ENCODE measurements at places on chromosomes 5 and 9.

- peak; percentile 42 for DNase-seq
Measured at GRCh38 chr9:136170006-136170901, 34.7 kb downstream of the LHX3 start.

DNA sequence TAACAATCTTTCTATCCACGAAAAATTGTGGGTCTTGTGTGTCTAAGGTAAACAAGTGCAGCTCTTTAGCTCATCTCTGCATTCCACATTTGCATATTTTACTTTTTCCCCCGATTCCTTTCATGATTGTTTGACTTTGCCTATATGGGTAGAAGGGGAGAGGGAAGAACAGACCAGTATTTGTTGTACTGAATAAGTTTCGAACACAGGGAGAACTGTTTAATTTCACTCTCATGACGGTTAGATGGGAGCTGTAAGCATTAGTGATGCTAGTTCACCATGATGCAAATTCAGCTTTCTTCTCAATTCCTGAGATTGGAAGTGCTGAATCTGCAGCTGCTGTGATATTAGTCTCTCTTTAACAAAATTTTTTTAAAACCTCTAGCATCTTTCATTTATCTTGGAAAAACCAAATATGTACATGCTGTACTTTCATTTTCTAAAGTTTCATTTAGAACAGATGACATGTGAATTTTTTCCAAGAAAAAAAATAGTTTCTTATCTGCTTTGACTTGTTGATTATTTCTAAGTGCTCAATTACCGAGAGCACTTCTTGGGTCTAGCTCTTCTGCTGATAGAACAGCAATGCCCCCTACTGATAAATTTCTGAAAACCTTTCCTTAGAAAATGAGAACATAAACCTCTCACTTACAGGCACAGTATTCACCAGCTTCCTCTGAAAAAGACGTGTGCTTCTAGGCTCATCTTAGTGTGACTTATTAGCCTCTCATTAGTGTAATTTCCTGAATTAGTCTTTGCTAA lies 149.5 kb downstream of the BAAT start:
- peak; percentile 32 for DNase-seq

GRCh38 chr5:39580702-39581453 lies 156.1 kb upstream of the DAB2 start:
- peak; percentile 33 for DNase-seq

GRCh38 chr9:27726244-27727081 lies 153.2 kb upstream of the C9orf72 start:
- peak; percentile 35 for DNase-seq

DNA sequence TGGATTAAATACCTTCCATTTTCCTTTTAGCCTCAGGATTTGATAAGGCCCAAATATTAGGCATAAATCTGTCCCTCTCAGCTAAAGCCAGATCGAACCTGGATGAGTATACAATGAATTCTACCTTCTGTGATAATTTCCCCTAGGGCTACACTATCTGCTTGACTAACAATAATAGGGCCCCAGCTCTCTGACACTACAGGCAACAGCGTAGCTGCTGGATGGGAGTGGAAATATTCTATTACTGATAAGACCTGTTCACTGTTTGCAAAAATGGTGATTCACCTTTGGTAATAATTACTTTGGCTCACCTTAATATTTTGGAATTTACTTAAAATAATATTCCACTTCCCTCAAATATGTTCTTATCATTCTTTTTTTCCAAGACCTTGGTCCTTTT lies 644.2 kb upstream of the SEMA6A start:
- DNase-seq, result no peak

DNA sequence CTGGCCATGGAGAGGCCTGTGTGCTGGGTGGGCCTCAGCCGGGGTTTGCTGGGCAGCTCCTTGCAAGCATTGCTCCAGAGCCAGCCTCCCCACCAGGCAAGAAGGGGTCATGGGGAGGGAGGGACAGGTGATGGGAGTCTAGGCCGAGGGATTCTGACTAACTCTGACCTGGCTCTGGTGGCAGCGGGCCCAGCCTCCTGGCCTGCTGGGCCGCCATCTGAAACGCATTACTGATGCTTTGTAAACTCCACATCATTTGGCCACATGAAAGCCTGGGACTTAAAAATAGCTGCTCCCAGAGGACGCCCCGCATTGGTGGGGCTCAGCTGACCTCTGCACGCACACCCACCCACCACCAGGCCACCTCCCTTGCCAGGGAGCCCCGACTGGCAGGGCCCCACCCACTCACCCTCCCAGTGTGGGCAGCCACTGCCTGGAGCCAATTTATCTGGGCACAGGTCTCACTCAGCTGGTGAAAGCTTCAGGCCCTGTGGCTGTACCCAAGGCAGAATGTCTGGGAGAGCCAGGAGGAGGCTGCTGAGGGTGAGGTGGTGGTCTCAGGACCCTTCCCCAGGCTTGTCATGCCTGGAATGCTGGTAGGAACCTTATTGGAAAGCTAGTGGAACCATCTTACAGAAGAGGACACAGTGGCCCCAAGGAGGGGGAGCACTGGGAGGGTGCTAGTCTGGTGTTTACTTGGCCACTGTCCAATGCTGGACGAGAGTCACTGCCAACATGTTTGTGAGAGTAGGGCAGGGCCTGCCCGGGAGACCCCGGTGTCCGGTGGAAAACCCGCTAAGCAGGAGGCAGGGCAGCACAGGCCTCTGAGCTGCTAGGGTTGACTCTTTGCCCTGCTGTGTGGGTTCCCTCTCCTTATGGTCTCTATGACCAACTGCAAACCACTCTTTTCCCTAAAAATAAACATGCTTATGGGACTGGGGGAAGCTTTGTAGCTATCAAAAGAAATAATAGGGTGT lies 10.8 kb downstream of the TCF7 start:
- DNase-seq, result peak; percentile 93

GRCh38 chr9:91174772-91175171 lies 186.9 kb downstream of the AUH start:
- DNase-seq, result no peak

DNA sequence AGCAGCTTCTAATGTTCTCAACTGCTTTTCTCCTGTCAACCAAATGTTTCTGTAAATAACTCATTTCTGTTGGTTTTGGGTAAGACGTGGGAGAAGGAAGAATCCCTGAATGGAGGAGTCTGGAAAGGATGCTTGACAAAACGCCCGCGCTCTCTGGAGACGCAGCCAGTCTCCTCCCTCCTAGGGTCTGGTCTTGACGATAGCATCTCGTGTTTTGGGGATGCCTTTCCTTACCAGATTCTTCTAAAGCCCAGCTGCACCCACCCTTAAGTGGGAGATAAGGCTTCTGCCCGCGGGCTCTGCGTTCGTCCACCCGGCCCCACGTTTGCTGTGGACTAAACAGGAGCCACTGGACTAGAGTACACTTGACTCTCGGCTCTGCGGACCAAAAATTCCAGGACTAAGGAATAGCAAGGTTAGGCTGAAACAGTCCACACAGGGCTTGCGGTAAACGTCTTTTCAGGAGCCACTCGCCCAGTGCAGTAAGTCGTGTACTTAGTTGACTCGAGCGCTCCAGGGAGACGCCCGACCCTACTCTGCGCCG lies 491 bp upstream of the CTSL start:
- DNase-seq, result peak; percentile 41

- peak; percentile 70 for DNase-seq
Measured at GRCh38 chr9:35114840-35115628, 628 bp downstream of the ATOSB start.

- DNase-seq, result peak; percentile 3
Measured at GRCh38 chr5:129906177-129906887, 2.1 kb downstream of the CHSY3 start.

- DNase-seq, result peak; percentile 83
Measured at GRCh38 chr9:114953959-114954358, 23.6 kb upstream of the TNFSF8 start.

DNA sequence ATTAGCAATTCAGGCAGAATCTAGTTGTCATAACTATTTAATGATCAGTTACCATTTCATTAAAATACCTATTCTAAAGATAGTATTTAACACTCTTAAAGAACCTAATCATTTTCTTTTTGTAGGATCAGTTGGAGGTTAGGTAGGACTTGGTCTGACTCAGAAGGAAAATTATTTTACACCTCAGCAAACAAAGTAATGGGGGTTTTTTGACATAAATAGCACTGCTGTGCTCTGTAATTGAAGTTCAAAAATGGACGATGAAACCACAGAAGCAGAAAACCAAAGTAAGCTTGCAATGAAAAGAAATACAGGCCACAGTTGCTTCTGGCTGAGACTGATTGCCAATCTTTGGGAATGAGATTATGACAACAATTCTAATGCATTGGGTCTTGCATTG lies 187.0 kb upstream of the TRPM3 start:
- DNase-seq, result no peak

DNA sequence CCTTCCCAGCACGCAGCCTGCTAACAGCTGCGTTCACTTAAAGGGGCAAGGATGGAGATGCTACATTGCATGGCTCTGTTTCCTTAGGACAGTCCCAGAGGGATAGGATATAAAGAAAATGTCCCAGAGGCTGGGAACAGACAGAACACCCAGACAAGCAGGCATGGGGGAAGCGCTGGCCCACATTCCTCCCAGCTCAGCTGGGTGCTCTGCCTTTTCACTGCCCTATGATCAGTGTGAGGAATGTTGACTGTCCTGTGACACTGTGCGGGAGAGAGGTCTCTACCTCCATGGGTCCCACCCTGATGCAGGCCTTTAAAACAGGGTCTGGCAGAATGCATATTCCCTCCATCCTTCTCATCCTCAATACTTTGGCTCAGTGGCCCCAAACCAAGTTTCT lies 459.4 kb upstream of the DMAC1 start:
- no peak for DNase-seq

DNA sequence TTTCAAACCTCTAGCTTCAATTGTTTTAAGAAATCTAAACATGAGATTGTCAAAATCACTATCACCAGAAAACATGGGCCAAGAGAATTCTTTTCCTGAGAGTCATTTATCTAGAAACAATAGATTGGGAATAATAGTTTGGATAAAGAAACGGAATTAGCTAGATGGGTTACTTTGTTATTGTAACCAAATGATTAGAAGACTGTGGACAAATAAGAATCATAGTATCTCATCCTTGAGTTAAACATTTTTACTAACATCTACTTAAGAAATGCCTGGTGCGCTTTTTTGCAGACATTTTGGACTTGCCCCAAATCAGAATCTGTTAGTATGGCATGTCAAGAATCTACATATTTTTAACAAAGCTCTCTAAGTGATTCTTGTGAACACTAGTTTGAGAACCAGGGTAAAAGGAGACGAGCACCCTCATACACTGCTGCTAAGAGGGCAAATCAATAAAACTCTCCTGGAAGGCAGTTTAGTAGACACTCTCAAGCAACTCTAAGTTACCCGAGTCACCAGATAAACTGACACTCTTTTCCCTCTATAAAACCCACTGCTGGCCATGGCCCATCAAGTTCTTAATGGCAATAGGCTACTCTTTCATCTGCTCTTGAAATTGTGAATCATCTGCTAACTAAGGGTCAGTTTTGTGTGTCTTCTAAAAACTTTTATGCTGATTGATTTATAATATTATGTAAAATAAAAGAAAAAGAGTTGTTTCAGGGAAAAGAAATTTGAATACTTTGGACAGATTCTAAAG lies 39.1 kb downstream of the TPD52L3 start:
- no peak for DNase-seq

DNA sequence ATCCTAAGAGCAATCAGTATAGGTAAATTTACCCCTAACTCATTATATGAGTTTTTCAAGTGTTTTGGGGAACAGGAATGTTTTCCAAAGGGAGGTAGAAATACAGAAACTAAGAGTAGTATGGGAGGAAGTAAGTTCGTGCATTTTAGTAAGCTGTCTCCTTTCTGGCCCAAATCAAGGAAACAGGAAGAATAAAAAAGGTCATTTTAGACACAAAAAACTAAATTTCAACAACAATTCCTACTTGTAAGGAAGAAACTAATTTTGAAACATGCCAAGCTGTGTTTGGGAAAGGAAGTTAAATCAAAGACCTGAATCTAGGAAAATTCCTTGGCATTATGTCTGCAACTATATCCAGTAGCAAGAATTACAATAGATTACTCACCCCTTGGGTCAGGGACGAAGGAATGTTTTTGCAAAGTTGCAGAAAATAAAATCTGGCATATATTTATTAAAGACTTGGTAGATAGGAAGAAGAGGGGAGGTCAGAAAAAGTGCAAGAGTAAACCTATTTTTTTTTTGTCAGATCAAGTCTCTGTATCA lies 6.5 kb upstream of the RPS6 start:
- DNase-seq, result no peak

- no peak for DNase-seq
Measured at GRCh38 chr5:121702682-121703081, 149.0 kb upstream of the FTMT start.

- DNase-seq, result peak; percentile 87
Measured at GRCh38 chr5:132496191-132496630, 5.6 kb upstream of the IRF1 start.

DNA sequence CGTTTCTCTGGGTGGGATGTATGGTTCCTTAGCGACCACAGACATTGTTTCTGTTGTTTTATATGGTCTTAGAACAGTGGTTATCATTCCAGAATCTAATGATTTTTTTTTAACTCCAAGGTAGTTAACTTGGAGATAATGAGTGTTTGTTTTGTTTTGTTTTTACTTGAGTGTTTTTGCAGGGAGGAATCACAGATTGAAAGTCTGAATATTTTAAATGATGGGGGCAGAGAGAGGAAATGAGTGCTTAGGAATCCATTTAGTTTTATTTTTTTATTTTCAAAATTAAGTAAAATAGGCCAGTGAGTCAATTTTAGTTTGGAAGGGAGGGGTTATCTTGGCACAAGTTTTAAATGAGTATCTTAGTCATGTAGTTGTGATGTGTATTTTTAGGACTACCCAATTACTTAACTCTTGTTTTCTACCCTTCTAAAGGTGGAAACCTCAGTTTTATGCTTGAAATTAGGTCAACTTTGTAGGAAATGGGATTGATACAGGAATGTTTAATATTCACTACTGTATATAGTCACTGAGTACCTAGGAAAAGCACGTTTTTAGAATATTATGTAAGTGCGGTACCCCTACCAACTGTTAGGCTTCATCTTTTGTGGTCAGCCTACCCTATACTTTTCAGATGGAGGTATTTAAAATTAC lies 2.0 kb downstream of the UBE2R2 start:
- DNase-seq, result peak; percentile 59

- no peak for DNase-seq
Measured at GRCh38 chr5:43572357-43572756, 15.5 kb upstream of the PAIP1 start.

DNA sequence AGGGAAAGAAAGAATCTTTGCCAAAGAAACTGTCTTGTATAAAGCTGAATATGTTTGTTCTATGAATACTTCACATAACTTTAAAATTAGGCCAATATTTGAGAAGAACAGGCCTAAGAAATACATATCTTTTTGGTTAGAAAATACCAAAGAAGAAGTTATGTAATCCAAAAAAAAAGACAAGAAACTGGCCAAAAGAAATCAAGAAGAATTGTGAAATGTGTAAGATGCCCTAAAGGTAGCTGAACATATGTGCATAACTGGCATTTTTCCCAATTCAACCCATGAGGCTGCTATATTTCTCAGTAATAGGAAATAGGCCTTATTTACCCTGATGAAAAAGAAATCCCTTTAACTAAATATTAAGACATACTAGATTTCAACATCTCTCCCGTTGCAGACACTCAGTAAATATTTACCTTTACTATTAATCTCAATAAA lies 290.0 kb downstream of the CETN3 start:
- DNase-seq, result no peak

DNA sequence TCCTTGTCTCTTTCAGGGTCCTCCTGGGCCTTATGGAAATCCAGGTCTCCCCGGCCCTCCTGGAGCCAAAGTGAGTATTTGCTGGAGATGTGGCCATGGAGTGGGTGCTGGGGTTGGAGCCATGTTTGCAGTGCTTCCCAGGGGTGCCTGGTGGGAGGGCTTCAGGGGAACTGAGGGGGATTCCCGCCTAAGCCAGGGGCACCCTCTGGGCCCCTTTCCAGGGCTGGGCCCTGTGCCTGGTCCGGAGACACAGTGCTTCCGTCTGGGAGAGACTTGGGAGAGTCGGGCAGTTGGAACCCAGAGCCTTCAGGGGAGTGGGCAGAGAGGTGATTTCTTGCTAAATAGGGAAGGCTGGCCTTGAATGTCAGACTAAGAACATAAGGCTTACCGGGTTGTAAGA lies 27.7 kb downstream of the COL27A1 start:
- no peak for DNase-seq

Data from ELR (cell line).